NCI-H524 (cell line): ENCODE measurements at places on chromosomes 16 and 17.

- DNase-seq: peak; percentile 80
These were observed 34.6 kb downstream of the GRIN2C start for GRCh38 chr17:74824961-74825627.

- DNase-seq: peak; percentile 71
These were observed 654 bp downstream of the LASP1 start for GRCh38 chr17:38870259-38871165.

- DNase-seq: peak; percentile 44
These were observed 31.3 kb downstream of the DCUN1D3 start for GRCh38 chr16:20868890-20869289.

DNA sequence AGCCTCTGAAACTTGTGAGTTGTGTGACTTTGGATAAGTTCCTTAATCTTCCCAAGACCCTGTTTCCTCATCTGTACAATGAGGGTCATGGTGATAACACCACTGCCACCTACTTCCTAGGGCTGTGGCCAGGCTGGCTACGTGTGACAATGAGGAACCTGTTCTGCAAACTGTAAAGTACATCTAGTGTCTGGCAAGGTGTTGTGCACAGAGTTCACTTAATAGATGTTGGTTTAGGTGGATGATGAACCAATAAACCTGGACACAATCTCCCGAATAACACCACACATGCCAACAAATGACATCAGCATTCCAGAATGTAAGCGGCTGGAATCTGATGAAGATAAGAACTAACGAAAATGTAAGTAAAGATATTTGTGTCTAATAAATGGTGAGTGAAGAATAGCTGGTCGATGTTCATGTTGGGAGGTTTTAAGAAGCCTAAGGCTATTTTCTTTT lies 82.3 kb downstream of the MARCHF10 start:
- DNase-seq: no peak

DNA sequence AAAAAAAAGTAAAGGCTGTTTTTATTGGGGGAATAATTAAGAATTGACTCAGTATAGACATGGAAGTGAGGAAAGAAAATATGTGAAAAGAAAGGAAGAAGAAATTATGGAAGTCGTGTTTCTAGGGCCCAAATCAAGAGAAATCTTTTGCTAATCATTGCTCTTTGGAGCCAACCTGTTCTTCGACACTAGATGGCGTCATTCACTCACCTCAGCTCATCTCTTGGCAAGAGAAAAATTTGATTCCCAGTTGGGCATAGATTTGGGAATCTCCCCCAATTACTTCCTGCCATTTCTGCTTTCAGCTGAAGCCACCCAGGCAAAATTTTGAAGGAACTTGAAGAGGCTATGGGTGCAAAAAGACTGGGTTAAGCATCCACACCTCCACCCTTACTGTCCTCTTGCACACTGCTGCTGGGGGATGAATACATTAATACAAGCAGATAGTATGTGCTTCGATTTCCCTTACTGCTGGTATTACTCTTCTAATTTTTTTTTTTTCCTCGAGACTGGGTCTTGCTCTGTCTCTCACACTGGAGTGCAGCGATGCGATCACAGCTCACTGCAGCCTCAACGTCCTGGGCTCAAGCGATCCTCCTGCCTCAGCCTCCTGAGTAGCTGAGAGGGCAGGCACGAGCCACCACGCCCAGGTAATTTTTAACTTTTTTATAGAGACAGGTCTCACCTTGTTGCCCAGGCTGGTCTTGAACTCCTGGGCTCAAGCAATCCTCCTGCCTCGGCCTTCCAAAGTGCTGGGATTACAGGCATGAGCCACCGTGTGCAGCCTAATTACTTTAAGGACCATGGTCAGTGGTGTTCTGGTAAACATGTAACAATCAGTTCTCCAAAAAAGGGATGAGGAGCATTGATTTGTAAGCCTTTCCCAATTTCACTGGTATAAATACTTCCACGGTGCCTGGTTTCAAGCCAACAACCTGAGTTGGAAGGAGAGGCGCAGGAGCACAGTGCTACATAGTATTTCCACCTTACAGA lies 13.5 kb downstream of the PSMD7 start:
- DNase-seq: peak; percentile 68

DNA sequence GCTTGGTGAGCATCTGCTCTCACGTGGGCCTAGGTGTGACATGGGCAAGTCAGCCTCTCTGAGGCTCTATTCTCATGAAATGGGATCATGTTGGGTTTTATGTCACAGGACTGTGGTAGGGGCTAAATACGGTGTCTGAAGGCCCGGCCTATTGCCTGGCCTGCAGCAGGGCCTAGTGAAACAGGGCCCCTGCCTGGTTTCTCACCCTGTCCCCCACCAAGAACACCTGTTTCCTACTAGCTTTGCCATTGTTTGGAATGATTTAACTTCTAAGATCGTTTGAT lies 29.1 kb downstream of the POLR3E start:
- DNase-seq: no peak

DNA sequence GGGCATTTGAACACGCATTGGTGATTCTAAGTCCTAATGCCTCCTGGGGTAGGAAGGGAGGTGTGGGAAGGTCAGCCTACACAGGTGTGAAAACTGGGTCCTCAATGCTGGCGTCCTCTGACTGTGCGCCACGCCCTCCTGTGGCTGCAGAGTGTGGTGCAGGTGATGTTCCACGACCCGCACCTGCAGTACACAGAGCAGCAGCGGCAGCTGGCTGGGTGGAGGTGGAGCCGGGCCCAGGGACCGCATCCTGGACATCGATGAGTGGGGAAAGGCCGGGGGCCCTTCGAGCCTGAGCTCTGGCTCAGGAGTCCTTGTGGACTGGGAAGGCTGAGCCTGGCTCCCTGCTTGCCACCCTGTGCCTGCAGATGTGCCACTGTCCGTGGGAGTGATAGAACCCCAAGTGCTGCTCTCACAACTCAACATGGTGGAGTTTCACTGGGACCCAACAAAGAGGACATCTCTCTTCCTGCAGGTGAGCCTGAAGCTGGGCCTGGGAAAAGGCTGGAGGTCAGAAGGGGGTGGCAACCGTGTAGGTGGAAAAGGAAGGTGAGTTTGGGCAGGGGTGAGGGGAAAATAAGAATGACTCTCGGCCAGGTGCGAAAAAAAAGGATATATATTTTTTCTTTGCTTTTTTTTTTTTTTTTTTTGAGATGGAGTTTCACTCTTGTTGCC lies 14.0 kb upstream of the STAC2 start:
- peak; percentile 72 for DNase-seq

DNA sequence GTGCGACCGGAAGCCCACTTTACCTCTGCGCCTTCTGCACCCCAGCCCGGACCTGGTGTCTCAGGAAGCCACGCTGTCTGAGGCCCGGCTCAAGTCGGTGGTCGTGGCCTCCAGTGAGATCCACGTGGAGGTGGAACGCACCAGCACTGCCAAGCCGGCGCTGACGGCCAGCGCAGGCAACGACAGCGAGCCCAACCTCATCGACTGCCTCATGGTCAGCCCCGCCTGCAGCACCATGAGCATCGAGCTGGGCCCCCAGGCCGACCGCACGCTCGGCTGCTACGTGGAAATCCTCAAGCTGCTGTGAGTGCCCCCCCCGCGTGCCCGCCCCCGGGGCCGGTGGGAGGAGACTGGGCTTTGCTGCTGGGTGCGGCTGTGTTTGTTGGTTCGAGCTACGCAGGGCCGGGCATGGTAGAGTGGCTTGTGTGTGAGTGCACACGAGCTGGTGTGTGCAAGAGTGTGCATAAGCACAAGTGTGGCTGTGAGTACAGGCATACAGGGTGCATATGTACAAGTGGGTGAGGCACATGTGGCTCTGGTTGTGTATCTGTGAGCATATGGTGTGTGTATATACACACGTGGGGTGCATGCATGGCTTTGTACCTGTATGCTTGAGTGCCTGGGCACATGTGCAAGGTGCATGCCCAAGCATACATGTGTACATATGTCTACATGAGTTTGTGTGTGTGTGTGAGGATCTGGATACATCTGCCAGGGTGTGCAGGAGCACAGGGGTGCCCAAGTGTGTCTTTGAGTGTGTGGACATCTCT lies 100.6 kb upstream of the PLCG2 start:
- DNase-seq: no peak

DNA sequence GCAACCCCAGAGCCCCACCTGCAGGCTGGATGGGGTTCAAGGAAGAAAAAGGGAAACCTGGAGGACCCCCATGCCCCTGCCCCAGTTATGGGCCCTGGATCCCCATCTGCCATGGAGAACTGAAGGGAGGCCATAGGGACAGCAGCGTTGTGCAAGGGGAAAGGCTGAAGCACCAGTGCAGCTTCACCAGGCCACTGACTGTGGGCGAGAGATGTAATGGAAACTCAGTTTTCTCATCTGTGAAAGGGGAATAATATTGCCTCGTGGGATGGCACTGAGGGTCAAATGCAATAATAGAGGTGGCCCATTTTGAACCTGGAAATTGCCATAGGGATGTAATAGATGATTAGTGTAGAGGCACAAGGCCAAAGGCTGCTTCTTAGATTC lies 9.9 kb upstream of the TSPOAP1 start:
- no peak for DNase-seq

DNA sequence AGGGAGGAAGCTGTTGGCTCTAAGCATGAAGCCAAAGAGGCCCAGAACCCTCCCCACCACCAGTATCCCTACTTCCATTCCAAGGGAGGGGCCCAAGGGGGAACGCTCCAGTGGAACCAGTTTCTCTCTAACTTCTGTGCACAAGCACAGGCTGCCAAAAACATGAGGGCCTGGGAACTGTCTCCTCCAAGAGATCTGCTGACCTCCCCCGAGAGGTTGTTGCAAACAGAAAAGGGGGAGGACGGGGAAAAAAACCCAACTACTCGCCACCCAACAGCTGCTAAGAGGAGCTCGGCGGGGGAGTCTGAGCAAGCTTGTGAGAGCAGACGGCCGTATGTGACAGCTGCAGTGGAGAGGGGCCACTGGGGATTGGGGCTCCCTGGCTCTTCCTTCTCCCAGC lies 15.7 kb upstream of the SLC35B1 start:
- DNase-seq: peak; percentile 96

DNA sequence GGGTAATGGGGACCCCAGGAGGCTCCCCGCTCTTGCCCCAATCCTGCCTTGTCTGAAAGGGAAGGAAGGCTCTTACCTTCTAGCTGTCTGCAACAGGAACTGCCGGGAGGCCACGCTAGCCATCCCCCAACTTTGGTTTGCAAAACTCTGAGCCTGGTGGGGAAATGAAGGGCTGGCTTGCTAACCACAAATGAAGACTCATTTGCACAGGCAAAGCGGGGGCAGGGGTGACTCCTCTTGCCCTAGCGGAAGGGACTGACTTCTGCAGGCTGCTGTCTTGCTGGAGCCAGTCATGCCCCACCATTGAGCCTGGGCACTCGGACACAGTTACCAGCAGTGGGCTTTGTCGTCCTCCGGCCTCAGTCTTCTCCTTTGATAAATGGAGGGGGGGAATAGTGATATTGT lies 52.6 kb downstream of the PLCG2 start:
- DNase-seq: no peak

DNA sequence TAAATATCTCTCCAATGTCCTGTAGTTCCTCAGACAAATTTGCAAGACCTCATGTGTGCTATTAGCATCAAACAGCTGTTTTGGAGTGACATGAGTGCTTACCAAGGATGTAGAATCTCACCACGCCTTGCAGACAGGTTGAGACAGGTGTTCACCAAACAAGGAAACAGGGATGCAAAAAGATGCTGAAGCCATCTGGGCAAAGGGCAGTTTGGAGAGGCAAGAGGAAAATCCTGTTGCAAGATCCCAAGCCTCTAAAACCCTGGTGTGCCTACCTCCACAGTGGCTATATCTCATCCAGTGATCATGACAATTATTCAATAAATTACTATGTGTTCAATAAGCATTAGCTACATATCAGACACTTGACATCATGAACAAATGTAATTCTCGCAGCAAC lies 373.7 kb downstream of the SOX9 start:
- DNase-seq: no peak
